Activated CD4-positive, alpha-beta T cell treated with anti-CD3 and anti-CD28 coated beads for 36 hours (primary cell): ENCODE measurements at places on chromosomes 12 and 14. TPM values are rescaled to one million over a fixed set of nuclear protein-coding genes. Genes with fewer than 3 reads are reported as not detected.

Gene LPAR5
- 3.5 TPM for total RNA-seq

Gene LRIG3
- total RNA-seq, result 0.14 TPM

DNA sequence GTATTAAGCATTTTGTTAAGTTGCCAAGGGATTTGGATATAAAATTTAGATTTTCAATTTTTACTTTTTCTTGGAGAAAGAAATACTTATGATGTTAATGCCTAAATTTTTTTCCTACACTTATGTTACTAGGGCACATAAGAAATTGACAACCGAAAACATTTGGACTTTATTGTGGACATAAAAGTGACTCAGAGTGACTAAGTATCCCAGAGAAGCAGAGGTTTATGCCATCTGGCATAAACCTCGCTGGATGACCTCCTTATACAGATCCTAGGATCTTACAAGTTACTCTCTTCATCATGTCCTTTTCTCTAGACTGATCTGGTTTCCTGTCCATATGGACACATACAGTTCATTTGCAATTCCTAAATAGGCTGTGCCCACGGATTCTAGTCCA lies 89.8 kb downstream of the RERG start:
- no peak for DNase-seq

- no peak for DNase-seq
Observed at GRCh38 chr12:110694330-110694901, 5.5 kb upstream of the HVCN1 start.

Gene DACT1
- total RNA-seq, result 8.8 TPM

Gene RASSF8
- 1.3 TPM for total RNA-seq
